ENCODE measurements at places on chromosomes 7 and 10.

DNA sequence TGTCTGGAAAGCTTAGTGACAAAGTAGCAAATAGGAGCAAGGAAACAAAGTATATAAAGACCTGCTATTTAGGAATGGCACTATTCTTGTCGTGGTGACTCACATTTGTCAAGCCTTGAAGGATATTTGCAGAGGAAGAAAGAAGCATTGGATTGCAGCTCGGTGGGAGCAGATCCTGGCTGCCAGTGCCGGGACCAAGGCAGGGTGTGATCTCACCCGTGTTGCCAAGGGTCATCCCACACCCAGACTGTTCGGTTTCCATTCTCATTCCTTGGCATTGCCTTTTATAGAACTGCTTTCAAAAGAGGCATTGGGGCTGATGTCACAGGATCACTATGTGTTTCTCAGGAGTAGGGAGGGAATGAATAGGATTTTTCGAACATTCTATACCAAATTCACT lies 176.2 kb downstream of the GALNT17 start:
- no peak for DNase-seq

DNA sequence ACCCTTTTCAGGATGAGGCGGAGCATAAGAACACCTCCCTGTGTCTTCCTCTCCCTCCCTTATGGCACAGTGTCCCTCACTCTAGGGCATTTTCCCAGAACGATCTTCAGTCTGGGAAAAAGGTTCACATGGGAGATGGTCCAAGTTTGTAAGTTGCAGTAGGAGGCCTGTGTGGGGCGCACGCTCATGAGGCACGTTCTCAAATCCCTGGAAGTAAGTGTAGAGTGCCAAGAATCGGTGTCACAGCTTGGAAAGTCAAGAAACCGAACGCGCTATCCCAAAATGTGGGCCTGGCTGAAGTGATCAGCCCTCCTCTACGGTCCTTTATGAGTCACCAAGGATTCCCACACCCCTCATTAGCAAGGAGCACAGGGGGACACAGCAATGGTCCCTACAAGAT lies 23.9 kb upstream of the SMARCD3 start:
- no peak for DNase-seq

DNA sequence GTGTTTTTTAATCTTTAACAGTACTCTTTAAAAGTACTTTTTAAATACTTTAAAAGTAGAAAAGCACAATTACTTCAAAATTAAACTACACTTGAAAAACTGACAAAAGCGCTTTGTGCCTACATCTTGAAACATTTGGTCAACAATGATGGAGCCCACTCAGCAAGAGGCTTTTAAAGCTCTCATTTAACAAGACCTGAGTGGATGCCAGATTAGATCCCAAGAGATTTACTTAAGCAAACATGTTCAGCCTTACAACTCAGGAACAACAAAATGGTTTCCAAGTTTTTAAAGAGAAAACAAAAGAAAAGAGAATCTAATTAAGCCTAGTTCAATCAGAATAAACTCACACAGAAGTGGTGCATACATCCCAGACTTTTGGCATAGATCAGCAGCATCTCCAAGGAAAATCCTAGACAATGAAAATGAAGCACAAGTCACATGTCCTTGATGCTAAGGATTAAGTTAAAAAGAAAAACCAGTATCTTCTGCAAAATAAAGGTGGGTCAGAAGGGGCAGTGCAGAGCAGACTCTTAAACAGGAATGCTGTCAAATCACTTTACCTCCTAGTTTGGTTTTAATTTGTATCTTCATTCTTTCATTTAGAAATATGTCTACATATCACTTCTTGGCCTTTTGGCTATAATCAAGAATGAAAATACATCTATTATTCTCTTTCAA lies 26.2 kb downstream of the HIBADH start:
- DNase-seq: no peak

DNA sequence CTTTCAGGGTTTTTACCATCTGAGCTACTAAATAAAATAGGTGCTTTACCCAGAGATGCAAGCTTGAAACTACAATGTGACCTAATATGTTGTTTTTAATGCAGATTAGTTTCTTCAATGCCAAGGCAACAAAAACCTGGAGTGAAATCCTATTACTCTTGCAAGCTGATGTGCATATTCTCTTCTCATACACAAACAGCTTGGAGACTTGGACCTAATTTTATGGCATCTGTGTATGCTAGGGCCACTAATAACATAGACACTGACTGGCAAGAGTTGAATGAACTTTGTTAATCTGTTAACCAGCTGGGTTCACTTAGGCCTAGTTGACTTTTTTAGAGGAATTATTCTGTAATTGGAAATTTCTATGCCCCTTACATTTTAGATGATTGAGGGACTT lies 23.4 kb upstream of the SMIM30 start:
- DNase-seq: no peak

- peak; percentile 85 for DNase-seq
These were observed 56.5 kb downstream of the FAM171A1 start for GRCh38 chr10:15314482-15315045.

- DNase-seq: no peak
These were observed 295.9 kb upstream of the ZNF32 start for GRCh38 chr10:43944381-43945093.

- DNase-seq: no peak
These were observed 166.6 kb downstream of the ARHGAP21 start for GRCh38 chr10:24556750-24557742.

DNA sequence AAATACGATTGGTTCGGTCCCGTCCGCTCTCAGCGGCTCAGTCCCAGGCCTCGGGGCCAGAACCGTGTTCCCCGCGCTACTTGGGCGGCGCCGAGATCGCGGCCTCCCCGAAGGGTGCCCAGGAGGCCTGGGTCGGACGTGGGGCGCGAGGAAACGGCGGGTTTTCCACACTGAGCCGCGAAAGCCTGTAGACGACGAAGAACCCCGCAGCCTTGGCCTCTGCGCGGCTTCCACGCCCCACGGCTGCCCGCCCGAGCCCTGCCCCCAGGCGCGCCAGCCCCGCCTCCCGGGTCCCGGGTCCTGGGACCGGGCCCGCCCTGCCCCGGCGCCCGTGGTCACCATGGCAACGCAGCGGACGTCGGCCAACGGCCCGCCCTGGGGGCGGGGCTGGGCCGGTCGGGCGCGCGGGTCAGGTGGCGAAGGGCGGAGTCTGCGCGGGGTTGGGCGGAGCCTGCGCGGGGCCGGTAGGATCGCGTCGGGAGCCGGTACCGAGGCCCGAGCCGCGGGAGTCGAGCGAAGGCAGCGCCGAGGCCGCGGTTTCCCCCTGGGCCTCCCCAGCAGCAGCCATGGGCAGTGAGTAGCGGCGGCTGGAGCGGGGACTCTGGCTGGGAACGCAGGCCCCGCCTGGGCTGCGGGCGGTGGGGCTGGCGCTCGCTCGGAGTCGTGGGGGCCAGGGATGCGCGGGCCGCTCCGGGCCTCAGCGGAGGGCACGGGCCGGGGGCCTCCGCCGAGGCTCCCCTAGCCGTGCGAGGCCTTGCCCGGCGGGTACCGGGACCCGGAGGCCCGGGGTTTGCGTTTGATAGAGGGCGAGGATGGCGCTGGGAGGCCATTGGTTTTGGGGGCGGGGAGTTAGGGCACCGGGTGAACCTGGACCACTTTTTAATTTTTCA lies at the start of gene SEC61A2:
SEC61A2 (plus strand) TSS at position 456 of the 890 bp plus-strand sequence; CDS start at position 567, 111 bp downstream.
- DNase-seq: peak; percentile 79

- no peak for DNase-seq
These were observed 176.1 kb upstream of the KLF6 start for GRCh38 chr10:3961082-3961481.

DNA sequence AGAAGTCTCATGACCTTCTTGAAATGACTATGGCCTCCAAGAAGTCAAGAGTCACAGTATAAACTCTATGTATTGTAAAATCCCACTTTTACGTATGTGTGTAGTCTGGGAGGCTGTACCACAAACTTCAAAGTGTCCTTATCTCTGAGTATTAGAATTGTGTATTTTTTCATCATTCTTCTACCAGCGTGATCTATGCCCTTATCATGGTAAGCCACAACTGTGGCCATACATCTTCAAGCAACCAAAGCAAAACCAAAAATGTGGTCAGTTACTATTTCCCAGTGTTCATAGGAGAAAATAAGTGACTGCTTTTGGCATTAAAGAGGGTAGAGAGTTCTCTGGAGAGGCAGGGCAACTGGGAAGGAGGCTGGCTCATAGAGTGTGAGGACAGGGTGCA lies 42.8 kb downstream of the SPOCK2 start:
- no peak for DNase-seq

DNA sequence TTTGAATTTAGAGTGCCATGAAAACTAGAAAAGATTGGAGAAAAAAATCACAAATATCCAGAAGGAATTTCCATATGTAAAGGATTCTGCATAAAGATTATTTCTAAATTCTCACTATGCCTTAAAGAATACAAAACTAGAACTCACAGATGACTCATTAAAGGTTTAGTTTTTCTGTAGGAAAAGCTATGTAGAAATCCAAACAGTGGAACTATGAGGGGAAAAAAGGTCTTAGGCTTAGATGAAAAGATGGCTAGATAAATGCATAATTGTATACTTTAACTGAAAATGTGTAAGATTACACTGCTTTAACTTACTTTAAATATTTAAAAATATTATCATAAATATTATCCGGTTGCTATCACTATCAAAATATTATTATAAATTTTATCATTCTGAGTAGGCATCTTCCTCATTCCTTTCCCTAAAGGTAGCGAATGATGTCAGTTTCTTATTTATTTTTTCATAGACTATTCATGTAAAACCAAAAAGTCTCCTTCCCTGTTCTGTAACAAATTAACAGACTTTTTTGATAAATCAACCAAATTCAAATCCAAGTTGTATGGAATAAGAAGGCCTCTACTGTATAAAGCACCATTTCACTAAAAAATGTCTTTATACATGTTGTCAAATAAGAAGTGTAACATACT lies 69.1 kb upstream of the COMTD1 start:
- DNase-seq: no peak

DNA sequence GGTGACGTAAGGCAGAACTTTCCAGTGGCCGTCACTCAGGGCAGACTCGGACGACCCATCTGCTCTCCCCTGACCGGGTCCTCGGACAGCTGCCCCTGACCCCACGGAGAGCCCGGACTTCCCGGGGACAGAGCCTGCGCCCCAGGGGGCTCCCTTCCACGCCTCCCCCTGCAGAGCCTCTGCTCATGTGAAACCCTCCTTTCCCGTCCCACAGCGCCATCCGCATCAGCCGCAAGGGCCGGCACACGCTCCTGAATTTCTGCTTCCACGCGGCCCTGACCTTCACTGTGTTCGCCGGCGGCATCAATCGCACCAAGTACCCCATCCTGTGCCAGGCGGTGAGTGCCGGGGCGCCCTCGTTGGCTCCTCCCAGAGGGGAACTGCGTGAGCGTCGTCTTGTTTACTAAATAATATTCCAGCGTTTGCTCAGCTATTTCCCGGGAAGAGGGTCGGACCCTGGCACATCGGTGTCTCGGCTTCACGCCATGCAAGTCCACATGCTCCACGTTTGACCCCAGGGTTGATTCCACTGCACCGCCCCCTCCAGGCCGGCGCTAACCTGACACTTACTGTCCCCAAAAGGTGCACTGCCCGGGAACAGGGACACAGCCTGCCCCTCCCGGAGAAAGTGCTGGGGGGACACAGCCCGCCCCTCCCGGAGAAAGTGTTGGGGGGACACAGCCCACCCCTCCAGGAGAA lies 10.9 kb downstream of the ADGRA1 start:
- DNase-seq: no peak

DNA sequence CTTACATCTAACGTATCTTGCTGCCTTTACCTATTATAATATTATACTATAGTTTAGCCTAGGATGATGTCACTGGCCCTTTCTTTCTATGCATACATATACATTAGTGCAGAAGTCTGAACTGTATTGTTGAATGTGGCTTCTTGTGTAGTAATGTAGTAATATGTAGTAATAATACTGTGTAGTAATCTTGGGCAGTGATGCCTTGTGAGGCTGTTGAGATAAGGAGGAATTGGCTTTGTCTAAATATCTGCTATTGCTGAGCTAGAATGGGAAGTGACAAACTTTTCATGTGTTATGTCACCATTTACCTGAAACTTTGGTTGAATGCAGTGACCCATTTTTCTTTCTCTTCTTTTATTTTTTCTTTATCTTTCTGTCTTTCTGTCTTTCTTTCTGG lies 11.0 kb downstream of the GLCCI1 start:
- no peak for DNase-seq

DNA sequence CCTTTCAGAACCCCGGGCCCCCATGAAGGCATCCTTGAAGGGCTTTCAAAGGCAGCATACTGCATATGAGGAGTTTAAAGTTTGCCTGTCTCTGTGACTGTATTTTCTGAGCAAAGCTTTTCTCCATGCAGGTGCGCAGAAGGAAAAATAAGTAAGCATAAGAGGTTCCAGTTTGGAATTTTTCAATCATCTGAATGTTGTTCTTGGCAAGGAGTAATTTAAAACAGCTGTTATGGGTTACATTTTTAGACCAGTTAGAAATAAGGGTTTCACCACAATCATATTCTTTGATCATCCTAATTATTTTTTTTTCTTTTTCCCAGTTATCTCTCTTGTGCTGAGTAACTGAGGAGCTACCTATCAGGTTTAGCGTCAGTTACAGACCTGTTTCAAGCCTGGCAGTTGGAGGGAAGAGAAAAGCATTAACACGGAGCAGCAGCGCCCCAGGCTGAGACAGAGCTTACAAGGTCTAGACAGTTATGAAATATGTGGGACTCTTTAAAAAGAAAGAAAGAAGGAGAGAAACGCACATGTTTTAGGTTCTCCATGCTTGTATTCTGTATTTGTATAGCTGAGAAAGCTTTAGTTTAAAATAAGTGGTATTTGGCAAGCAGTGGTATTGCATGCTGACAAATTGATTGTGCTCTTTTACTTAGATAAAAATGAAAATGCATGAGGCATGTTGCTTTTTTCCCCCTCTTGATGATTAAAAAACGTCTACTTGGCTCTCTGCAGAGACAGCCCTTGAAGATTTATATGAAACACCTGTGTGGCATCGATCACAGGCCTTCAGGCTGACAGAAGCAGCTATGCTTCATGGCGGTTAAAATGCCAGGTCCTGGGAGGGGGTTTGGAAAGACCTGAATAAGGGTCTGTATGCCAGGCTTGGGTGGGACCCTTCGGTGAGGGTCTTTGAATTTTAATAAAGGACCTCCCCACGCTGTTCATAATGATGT lies 157.6 kb downstream of the GRK5 start:
- no peak for DNase-seq

DNA sequence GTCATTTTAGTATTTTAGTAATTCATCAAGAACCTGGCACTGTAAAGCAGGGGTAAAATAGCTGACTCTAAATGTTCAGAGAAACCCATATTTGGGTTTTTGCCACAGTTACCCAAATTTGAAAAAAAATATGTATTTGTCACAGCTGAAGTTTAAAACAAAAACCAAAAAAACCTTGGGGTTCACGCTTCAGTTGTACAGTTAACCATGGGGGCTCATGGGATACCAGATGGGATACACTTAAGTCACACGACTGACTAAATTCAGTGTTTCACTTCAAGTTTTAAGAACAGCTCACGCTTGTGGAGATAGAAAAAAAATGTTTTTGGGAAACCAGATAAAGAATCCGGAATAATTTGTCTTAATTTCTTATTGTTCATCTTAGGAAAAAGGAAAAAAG lies 2.1 kb downstream of the ARL3 start:
- no peak for DNase-seq

DNA sequence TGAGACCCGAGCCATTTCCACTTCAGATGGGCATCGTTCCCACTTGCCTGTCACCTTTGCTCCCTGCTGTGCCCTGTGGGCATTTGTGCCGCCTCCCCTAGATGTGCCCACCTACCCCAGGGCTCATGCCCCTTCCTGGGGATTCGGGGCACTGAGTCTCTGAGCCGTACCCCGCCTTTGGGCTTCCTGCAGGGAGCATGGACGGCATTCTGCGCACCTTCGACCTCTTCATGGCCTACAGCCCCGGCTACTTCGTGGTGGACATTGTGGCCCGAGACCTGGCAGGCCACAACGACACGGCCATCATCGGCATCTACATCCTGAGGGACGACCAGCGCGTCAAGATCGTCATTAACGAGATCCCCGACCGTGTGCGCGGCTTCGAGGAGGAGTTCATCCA lies 36.3 kb upstream of the VSIR start:
- no peak for DNase-seq
